RWPE1 (cell line): ENCODE measurements at places on chromosomes 12 and 14.

DNA sequence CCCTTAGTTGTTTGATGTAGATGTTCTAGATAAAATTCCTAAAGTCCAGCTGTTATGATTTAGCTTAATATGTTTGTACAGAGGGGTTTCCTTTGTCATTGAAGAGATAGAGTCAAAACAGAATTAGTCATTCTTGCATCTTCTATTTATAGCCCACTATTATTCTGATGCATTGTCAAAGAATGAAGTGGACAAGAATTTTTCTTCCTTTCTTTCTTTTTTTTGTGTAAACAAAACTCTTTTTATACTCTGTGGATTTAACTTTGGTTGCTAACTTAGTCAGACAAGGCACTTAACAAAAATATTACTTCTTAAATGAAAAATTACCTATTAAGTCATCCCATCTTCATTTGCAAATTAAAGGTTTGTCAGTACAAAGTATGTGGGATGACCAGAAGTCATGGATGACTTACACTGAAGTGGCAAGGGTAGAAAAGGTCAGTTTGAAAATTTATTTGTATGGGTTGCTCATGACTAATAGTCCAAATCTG is 215.6 kb upstream of the DDHD1 start:
- DNase-seq, result no peak

DNA sequence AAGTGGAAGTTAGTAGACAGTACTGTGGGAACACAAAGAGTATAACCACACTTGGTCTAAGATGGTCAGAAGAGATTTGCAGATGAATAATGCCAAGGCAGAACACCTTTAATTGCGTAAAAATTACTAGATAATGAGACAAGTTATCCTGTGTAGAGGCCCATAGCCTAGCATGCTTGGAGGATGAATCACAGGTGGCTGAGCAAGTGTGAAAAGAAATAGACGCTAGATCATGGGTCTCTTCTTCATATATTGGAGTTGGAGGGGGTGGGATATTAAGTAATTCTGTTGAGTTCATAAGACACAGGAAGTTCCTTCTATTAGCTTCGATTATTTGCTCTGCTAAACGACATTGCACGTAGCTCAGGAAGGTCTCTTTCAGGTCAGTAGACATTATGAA is 454.3 kb upstream of the LMO3 start:
- DNase-seq, result peak; percentile 43

DNA sequence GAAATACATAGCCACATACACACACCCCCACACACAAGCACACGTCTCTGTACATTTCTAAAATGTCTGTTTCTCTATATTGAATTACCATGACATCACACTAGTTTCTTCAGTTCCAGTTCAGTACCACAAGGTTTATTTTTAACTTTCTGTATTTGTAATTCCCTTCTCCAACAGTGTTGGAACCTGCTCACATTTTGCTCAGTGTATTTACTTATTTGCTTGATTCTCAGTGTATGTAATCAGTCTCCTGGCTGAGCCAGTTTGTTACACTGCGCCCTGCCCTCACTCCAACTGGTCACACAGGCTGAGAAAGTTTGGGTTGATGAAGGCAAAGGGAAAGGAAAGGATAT is 67.1 kb downstream of the MON2 start:
- no peak for DNase-seq

GRCh38 chr14:93788543-93789227 is 400 bp upstream of the PRIMA1 start:
- DNase-seq, result peak; percentile 66

GRCh38 chr14:24818823-24819341 is 184.9 kb upstream of the GZMB start:
- DNase-seq, result no peak

GRCh38 chr14:100391173-100391572 is 68.0 kb downstream of the SLC25A47 start:
- DNase-seq, result no peak

DNA sequence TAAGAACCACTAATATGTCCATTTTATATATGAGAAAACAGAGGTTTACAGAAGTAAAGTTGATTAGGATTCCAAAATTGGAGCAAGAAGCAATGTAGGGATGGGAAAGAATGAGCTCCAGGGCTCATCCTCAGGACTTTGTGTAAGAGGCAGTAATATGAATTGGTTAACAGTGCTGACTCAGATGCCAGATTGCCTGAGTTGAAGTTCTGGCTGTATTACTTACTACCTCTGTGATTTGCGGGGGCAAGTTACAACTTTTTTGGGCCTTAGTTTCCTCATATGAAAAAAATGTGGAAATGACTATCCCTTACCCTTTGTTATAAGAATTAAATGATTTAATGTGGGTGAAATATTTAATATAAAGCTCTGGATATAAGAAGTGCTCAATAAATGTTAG is 35.1 kb upstream of the PPP2R5E start:
- peak; percentile 8 for DNase-seq

GRCh38 chr14:101072531-101072930 is 169.0 kb upstream of the RTL1 start:
- DNase-seq, result no peak

DNA sequence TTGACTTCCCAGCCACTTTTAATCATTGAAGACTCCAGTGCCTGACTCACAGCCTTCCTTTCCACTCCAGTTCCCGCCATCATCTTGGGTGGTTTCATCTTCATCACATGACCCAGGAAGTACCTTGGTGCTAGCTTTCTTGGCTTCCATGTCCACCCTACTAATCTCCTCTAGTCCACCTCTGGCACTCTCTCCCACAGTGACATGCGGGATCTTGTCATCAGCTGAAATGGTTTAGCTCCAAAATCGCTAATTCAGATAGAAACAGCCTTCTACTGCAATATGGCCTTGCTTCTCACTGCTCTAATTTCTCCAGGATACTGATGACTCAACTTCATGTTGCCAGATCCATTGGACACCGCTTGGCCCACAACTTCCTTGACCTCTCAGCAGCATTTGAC is 24.5 kb downstream of the WDR20 start:
- no peak for DNase-seq
